ENCODE measurements at places on chromosomes 4 and X.

DNA sequence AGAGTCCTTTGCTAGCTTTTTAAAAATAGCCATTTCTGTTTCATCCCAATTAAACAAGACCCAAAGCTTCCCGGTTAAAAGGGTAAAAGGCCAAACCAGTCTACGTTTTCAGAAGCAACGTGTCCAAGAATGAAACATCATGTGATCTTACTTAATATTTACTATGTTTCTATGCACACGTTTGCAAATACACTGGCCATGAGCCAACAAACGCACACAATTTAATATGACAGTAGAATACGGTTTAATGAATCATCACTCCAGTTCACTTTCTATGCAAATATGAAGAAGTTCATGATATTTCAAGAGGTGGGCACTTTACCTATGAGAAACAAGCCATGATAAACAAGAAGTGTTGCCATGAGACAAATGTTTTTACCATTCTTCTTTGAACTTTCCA lies 4.3 kb downstream of the NR0B1 start:
- DNase-seq = no peak

DNA sequence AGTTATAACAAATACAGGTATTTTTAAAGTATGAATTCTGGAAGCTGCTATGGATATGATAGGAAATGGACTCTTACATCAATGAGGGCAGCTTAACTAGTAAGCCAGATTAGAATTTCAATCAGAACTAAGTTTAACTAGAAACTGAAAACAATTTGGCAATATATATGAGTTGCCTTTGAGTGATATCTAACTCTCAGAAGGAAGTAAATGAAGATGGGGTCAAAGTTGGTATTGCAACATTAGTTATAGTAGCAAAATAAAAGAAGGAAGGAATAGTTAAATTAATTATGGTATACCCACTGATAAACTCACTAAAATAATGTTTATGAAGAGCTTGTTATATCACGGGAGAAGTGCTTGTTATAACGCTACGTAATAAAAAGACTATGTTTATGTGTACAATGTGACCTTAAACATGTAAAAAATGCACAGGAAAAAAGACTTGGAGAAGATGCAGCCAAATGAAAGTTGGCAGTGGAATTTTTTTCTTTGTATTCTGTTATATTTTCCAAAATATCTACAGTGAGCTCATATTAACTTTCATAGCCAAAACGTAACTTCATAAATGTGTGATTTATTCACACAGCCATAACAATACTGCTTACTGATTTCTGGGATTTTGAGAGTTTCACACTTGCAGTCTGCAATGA lies 34.5 kb downstream of the PHKA2 start:
- no peak for DNase-seq

DNA sequence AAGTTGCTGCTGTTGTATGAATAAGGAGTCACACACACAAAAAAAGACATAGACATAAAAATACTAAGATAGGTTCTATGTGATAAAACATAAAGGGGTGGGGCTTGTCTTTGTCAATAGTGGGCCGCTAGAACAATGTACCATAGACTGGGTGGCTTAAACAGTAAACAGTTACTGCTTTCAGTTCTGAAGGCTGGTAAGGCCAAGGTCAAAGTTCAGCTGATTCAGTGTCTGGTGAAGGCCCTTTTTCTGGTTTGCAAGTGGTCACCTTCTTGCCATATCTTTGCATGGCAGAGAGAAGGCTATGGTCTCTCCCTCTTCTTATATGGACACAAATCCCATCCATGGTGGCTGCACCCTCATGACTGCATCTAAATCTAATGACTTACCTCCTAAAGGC lies 1980.7 kb downstream of the PCDH7 start:
- DNase-seq = no peak

DNA sequence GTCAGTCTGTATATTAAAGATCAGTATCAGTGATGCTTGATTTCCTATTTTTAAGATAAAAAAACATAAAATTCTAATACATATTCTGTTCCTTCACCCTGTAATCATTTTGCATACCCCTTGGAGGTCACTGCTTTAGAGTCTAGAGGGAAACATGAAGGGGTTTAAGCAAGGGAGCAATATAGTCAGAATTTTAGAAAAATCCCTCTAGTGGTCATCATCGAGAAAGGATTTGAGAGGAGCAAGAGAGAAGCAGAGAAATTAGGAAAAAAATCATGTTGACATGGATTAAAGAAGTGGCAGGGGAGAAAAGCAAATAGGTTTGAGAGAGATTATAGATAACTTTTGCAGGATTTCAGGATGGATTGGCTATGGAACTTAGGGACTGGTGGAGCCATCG lies 11.1 kb downstream of the APEX2 start:
- DNase-seq = no peak

GRCh38 chrX:104285201-104285600 lies 30.5 kb upstream of the ESX1 start:
- DNase-seq = no peak

DNA sequence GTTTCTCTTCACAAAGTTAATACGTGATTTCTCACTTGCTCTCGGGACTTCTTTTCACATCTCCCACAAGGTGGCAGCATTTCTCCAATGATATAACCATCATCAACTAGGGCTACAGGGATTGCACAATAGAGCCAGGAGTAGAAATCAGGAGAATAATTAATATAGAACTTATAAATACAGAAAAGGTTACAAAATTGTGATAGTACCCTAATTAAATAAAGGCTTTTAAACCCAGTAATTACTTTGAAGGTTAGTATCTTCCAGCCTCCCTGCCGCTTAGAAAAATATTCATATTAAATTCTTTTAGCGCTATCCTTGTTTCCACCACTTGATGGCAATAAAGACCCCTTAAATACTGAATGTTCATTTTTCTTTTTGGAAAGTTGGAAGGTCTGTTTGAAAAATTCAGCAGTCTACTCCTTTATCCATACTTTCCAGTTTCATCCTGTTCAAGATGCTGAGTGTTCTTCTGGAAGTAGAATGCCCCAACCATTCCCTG lies 65.8 kb downstream of the RASGEF1B start:
- DNase-seq = peak; percentile 19

DNA sequence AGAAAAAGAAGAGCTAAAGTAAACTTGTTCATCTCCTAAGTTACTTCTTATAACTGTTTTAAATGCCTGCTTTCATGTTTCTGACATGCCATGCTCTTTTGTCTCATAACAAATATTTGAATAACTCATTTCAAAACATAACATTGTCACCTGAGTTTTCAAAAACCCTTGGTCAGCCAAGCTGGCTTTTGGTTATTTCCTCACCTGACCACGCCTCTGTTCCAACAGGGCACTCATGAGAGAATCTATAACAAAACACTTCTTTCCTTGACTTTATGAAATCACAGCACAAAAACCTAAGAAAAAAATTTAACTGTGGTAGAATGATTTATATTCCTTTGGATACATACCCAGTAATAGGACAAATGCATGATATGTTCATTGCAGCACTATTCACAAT lies 172.9 kb upstream of the GALNT7 start:
- DNase-seq = no peak

- DNase-seq = no peak
These were observed 1326.3 kb downstream of the C4orf33 start for GRCh38 chr4:130422261-130422660.

- no peak for DNase-seq
These were observed 1.9 kb downstream of the HUWE1 start for GRCh38 chrX:53684415-53685192.

Measured in AG04449 (cell line).